ENCODE measurements at places on chromosomes 12 and 14. TPM values are rescaled to one million over a fixed set of nuclear protein-coding genes. Genes with fewer than 3 reads are reported as not detected.

GRCh38 chr12:1574865-1575259, 19.5 kb downstream of the FBXL14 start:
- DNase-seq = no peak

SYNDIG1L gene
- total RNA-seq = not detected

DNA sequence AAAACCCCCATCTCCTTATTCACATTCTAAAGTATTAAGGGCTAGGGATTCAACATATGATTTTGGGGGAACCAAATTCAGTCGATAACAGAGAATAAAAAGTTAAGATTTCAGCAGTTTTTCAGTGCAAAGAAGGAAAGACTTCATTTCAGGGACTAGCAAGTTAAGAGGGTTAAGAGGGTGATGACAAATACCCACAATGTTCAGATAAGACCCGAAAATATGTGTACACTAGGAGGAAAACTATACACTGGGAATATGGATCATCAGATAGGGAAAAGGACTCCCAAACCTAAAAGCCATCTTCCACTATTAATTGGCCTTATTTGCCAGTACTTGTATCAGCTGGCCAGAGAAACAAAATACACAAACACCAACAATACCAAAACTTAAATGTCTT, 824.2 kb downstream of the SLC16A7 start:
- DNase-seq = no peak

DNA sequence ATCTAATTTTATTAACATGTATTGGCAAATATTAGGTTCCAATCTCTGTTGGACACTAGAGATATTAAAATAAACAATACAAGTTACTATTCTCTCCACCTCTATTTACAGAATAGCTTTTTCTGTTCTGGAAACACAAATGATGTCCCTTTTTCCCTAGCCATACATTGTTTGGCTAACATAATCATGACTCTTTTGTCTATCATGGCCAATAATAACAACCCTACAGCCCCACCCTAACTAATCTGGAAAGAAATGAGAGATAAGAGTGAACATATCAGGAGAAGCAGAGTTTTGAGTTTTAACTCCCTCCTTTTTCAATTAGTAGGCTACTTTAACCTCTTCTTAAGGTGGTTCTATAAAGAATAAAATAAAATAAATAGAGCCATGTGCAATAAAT, 40.2 kb downstream of the RASSF9 start:
- DNase-seq = no peak

INHBC gene
- total RNA-seq = 0.17 TPM

DNA sequence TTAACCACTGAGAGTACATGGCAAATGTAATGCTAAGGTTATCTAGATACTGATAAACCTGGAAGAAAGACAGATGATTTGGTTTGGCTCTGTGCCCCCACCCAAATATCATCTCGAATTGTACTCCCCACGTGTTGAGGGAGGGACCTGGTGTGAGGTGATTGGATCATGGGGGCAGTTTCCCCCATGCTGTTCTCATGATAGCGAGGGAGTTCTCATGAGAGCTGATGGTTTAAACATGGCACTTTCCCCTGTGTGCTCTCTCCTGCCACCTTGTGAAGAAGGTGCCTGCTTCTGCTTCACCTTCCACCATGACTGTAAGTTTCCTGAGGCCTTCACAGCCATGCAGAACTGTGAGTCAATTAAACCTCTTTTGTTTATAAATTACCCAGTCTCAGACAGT, 14.2 kb downstream of the NOXRED1 start:
- peak; percentile 41 for DNase-seq

- DNase-seq = no peak
Measured at GRCh38 chr14:24440606-24441399, 1.8 kb downstream of the SDR39U1 start.

DNA sequence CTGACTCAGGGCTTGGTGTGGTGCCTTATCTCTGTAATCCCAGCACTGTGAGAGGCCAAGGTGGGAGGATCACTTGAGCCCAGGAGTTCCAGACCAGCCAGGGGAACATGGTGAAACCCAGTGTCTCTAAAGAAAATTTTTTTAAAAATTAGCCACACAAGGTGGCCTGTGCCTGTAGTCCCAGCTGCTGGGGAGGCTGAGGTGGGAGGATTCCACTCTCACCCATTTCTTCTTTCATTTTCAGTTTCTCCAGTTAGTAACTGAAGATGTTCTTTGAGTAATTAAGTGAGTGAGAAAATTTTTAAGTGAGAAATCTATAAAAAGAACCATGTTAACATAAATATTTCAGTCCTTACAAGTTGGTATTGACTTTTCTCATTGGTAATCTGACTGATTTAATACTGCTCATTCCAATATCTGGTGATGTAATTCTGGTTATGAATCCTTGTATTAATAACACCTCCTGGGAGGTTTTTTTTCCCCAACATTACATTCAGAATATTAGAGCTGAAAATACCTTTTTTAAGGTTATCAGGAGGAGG, 6.1 kb downstream of the METTL3 start:
- no peak for DNase-seq

DNA sequence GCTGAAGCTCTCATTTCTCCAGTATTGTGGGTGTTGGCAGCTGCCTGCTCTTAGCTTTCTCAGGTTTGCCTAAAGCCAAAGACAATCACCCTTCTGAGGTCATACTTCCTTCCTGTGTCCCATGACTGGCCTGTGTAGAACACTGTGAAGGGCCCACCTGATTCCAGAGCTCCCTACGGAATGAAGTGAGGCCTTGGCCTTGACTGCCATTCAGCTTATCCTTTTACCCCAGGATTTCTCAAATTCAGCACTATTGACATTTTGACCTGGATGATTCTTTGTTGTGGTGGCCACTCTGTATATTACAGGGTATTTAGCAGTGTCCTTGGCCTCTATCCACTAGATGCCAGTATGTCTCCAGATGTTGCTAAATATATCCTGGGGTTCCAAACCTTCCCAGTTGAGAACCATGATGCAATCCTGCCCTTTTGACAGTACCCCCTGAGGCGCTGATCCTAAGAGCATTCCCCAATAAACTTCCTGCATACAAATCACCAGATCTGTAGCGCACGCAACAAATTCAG, 112.3 kb upstream of the KRR1 start:
- DNase-seq = no peak

NKX2-1 gene
- total RNA-seq = not detected
